Vagina (tissue), 2 donors: ENCODE measurements at places on chromosomes 4 and X.

DNA sequence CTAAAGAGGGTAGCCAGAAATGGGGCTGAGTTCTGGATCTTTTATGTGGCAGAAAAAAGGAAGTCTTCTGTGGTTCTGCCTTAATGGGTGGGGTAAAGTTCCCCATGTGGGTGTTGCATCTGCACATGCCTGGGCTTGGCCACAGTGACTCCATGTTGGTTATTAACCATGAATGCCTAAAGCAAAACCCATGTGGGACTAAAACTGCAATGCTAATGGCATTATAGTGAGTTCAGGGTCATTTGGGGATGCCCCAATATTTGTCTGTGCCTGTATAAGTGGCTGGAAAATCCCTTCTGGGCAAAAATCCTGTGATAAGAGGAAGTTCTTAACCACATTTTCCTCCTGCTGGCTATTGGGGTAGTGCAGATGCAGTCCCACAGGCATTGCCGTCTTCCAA lies 857.4 kb downstream of the FAT4 start:
- DNase-seq = no peak

GRCh38 chrX:70183091-70183490 lies 5.8 kb downstream of the DGAT2L6 start:
- no peak for DNase-seq

- no peak for DNase-seq
These were observed 226.3 kb downstream of the PACRGL start for GRCh38 chr4:20926529-20926928.

DNA sequence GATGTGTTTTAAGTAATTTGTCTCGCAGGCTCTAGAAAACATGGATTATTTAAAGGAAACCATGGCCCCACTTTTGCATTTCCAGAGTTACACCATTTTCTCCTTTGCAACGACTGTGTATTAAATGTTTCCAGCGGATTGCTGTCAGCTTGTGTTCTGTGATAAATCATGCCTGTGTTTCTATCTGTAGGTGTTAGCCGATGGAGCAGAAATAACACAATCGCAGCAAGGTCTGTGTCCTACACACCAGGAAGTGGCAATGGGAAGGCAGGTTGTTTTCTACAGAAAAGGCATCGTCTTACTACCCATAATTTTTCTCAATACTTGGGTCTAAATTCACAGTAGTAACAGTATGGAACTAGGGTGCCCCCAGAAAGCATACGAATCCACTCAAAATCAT lies 590.1 kb downstream of the NLGN4X start:
- DNase-seq = no peak

DNA sequence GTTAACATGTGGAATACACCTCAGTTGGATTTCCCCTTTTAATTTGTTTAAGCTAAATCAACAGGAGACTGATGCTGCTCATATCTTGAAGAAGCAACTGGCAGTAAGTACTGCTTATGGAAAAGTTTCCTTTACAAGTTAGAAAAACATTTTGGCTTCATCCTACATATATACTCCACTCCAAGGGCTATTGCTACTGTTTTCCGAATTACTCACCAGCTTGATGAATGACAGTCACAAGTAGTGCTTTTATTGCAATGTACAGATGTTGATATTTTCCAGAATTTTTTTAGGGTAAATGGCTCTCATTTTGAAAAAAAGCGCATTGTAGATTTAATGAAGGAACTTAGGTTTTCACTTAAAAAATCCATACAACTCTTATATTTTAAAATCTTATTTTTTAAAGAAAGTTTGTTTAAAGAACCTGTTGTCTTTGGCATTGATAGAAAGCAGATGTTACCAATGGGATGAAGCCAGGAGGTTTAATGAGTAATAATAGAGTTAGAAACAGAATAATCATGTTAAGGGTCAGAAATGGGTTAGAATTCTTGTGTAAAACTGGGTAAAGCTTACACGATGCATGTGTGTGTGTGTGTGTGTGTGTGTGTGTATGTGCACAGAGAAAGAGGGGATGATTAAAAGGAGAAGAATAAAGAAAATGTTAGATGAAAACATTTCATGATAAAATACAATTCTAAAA lies 272.9 kb downstream of the CFAP299 start:
- no peak for DNase-seq

DNA sequence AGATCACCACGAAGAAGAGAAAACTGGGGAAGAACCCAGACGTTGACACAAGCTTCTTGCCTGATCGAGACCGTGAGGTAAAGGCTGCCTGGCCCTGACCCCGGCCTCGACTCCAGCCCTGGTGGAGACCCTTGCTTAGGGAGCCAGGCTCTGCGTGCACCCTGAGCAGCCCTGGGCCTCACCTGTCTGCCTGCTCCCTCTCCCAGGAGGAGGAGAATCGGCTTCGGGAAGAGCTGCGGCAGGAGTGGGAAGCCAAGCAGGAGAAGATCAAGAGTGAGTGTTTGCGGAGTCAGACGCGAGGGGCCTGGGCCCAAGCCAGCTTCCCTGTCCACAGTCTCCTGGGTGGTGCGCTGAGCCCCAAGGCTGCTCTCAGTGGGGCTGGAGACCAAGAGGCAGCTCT lies 4.5 kb downstream of the FAM50A start:
- DNase-seq = no peak

DNA sequence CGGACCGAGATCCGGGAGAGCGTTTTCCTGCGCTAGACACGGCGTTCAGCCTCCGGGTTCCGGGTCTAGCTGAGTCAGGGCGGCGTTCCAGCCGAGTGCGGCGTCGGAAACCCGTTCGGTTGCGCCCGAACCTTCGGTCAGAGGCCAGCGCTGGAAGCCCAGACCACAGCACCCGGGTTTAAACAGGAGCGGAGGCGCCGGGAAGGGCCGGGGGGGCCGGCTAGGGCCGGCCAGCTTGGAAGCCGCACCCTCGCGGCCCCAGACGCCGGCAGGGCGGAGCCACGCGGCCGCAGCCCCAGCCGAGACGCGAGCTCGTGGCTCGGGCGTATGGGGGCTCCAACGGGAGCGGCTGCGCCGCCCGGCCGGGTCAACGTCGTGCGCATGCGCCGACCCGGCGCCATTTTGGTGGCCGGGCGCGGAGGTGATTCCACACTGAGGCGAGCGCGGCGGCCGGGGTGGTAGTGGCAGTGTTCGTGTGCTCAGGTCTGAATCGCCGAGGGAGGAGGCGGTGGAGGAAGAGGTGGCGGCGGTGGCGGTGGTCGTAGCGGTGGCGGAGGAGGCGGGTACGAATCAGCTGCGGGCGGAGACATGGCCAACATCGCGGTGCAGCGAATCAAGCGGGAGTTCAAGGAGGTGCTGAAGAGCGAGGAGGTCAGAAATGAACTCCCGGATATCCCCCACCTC lies at the start of gene UBE2K:
Gene UBE2K (plus strand): TSS at position 397 of the 684 bp plus-strand sequence. CDS start 192 bp downstream, at position 589.
- no peak for DNase-seq

DNA sequence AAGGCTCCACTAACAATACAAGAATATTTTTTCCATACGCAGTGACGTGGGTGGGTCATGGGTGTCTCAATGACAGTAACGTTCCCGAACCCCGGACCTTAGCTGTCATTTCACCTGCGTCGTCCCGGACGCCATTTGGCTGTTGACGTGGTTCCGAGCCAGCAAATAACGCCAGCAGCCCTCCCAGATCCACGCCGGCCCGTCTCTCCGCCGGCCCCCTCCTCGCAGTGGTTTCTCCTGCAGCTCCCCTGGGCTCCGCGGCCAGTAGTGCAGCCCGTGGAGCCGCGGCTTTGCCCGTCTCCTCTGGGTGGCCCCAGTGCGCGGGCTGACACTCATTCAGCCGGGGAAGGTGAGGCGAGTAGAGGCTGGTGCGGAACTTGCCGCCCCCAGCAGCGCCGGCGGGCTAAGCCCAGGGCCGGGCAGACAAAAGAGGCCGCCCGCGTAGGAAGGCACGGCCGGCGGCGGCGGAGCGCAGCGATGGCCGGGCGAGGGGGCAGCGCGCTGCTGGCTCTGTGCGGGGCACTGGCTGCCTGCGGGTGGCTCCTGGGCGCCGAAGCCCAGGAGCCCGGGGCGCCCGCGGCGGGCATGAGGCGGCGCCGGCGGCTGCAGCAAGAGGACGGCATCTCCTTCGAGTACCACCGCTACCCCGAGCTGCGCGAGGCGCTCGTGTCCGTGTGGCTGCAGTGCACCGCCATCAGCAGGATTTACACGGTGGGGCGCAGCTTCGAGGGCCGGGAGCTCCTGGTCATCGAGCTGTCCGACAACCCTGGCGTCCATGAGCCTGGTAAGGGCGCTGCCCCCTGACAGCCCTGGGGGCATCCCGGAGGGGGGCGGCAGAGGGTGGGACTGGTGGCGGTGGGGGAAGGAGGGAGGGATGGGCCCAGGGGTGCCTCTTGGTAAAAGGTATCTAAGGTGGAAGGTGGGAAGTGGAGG lies at the start of gene CPE:
Gene CPE (plus strand): TSS at position 264 of the 933 bp plus-strand sequence. CDS start 214 bp downstream, at position 478.
- no peak for DNase-seq

DNA sequence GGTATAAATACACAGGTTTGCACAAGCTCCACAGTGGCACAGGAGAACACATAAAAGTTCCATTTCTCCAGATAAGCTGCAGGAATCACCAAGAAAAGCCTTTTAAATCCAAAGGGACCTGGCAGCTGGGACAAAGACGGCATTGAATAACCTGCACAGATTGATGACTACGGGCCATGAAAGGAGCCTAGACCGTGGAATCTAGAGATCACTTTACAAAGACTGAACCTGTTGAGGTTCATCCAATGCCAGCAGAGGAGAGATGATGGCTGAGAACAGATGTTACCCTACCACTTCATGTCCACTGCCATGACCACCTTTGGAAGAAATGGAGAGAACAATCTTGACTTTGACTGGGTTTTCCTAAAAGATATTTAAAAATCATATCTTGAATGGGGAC lies 88.7 kb downstream of the PRSS12 start:
- DNase-seq = no peak

GRCh38 chr4:3481783-3482393 lies 18.8 kb downstream of the DOK7 start:
- DNase-seq = no peak
